Cardiac fibroblast (primary cell): ENCODE measurements at places on chromosomes 7 and 10.

DNA sequence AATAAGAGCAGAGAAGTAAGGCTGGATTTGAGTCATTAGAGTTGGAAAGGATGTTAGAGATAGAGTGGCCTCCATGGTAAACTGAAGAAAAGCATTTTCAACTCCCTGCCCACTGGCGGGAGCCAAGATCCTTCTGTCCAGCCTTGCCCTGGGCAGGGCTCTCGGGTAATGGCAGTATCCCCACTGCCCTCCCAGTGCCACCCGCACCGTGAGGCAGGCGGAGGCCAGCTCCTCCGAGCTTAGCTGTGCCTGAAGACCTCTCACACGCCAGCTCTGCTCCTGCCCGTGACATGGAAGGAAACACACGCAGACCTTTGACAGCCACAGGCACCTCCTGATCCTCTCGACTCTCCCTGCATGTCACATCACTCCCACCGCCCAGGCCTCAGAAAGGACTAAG, 22.3 kb downstream of the BCCIP start:
- no peak for DNase-seq

- no peak for DNase-seq
These were observed 138.8 kb upstream of the FAM20C start for GRCh38 chr7:53531-53930.

- DNase-seq, result peak; percentile 75
These were observed 82.1 kb downstream of the SLC37A3 start for GRCh38 chr7:140316165-140316661.

DNA sequence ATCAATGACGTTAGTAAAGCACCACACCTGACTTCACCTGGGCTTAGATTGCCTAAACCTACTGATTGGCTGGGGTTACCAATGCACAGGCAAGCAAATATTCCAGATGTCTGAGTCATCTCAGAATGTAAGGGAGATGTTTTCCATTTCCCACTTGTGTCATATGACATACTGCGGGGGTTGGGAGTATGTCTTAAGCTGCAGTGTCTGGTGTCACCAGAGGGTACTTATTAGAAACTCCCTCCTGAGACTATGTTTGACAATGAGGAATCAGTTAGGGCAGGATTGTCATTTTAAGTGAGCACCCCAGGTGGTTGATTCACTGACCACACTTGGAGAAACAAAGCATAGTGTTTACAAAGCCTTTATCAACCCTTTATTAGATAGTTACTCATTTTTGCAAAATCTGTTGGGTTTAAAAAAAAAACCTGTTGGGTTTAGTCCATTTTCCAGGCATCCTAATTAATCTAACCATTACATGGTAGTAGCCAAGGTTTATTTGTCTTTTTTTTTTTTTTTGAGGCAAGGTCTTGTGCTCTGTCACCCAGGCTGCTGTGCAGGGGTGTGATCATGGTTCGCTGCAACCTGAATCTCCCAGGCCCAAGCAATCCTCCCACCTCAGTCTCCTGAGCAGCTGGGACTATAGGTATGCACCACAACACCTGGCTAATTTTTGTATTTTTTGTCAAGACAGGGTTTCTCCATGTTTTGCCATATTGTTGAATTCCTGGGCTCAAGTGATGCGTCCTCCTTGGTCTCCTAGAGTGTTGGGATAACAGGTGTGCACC, 72.5 kb downstream of the CDK6 start:
- DNase-seq, result peak; percentile 51

- DNase-seq, result no peak
These were observed 110.0 kb upstream of the PDLIM1 start for GRCh38 chr10:95400787-95401186.

- no peak for DNase-seq
These were observed 136.8 kb upstream of the MGMT start for GRCh38 chr10:129330211-129330610.

DNA sequence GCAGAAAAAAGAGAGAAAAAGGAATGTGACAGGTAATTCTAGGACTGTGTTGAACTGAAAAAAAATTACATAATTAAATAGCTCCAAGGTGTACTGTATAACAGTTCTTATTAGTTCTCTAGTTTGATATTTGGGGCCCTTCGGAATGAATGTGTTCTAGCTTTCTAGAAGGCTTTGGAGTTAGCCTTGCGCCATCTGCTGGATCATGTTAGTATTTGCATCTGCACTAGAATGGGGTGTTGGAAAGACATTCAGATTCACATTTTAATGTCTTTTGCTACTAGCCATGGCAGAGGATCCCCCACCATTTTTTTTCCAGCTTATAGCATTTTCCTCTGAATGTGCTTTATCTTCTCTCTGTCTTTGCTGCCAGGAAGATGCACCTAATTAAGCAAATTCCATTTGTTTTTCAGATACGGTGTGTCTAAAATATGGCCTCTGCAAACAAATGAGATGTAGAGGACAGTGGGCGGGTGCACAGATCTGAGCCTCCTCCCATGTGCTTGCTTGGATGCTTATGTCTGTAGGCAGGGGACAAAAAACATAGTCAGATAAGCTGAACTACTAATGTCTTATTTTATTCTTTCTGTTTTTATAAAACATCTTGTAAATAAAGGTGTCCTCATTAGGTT, 238.5 kb downstream of the PHF14 start:
- DNase-seq, result peak; percentile 82

DNA sequence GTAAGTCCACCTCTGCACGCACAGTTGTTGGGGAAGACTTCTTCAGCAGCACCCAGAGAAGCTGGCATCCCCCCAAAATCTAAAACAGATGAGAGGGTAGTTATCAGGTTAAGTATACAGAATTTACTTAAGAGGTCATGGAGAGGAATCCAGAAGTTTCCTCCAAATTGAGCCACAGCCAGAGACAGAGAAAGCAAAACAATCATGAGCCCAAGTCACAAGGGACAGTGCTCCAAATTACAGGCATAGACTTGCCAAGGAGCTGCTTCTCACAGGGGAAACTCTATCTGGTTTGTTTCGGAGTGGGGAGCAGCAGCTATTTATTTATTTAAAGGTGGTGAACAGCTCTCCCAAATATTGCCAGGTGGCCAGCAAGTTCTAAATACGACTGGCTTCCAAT, 308.4 kb downstream of the SKIDA1 start:
- DNase-seq, result peak; percentile 54

DNA sequence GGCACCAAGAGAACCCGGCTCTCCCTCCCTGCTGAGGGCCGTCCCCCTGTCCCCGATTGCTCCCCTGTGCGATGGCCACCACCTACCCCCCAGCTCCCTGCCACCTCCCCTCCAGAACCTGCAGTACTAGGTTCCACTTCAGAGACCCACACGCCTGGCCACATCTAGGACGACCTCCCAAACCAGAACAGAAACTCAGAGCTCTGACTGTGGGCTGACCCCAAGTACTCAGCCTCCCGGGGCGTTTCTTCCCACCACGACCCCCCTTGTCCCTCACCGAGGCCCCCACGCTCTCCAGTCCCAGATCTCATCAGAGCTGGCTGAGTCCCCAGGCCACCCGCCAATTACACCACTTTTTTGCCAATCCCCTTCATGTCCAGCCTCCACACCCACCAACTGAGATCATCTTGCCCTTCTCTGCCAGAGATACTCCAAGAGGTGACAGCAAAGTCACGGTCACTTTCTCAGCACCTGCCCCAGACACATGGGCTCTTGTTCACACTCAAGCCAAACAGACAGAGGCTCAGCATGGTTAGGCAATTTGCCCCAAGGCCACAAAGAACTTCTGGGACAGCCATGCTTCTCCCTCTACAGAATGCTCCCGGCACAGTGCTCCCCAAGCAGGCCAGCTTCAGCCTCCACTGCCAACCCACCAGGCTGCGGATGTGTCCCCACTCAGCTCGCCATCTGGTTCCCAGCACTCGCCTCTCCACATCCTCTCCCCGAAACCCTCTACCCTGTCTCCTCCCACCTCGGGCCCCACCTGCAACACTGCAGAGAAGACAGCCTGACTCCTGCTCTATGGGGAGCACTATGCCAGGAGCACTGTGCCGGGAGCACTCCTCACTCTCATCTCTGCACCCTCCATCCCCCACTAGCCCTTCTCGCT, 4.7 kb downstream of the TMEM120A start:
- DNase-seq, result no peak

GRCh38 chr7:73626814-73627213, 2.5 kb upstream of the MLXIPL start:
- DNase-seq, result peak; percentile 10

DNA sequence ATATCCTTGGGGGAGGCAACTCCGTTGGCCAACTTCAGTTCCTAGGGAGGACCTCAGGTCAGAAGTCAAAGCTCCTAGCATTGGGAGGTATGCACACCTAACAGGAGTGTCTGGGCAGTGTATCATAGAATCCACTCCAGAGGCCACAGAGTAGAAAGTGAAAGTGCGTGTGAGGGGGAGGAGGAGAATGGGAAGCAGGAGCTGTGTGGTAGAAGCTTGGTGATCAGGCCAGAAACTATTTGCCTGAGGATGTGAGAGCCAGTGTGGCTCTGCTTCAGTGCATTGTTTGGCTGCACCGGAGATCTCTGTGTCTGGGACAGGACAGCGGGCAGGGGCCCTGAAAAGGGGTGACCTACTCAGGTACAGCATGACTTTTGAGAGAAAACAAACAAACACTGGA, 557.4 kb upstream of the VSTM2A start:
- DNase-seq, result no peak

- DNase-seq, result no peak
These were observed 129.7 kb downstream of the C10orf105 start for GRCh38 chr10:71589617-71590551.

DNA sequence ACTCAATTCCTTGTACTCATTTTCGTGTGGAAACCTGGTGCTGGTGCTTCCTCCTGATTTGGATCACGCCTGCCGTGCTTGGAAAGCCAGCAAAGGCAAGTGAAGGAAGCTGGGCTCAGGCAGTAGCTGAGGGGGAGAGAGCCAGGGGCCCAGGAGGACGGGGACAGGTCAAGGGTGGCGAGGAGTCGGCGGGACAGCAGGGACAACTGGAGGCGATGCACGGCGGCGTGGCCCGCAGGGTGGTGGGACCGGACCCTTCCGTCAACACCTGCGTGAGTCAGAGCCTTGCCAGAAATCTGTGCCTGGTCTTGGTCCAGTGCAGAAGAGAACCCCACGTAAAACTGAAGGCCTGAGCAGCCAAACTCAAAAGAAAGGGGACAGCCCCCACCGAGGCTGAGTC, 309.7 kb upstream of the SHH start:
- DNase-seq, result no peak

DNA sequence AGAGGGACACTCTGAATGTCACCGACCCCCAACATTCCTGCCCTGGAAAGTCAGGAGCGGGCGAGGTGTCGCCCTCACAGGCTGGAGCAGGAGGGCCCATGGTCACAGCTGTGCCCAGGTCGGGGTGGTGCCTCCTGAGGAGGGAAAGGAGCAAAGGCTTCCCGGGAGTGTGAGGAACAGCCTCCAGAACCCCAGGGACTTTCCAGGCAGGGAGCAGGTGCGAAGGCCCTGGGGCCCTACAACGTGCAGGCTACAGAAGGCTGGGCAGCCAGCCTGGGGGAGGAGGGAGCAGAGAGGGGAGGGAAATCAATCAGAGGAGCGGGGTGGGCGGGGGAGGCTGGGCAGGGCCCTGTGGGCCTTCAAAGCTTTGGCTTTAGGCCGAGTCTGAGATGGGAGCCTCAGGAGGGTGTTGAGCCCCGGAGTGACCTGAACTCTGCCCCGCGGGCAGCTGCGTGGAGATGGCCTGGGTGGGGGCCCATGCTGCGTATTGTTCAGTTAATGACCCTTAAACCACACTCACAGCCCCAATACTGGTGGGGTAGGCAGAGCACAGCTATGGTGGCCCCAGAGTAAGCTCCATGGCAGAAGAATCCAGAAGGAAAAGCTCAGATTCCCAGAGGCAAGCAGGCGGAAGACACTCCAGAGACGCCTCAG, 44.2 kb upstream of the PPP2R2D start:
- DNase-seq, result no peak

- peak; percentile 99 for DNase-seq
These were observed 4.6 kb upstream of the SERPINE1 start for GRCh38 chr7:101121991-101122932.

DNA sequence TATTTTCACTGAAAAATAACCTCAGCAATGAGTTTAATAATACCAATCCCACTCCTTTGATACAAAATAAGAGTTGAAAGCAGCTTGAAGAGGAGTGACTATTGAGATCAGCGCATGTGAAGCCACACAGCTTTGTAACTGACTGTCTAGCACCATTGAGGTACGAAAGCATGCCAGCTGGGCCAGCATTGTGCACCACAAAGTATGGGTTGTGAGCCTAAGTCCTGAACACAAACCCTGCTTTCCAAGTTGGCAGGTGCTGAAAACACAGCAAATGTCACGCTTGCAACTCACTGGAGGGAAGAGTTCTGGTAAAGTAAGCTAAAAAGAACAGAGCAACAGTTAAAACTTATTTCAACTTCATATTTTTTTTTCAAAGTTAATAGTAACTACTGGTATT, 4.0 kb upstream of the FAM53B start:
- DNase-seq, result no peak

DNA sequence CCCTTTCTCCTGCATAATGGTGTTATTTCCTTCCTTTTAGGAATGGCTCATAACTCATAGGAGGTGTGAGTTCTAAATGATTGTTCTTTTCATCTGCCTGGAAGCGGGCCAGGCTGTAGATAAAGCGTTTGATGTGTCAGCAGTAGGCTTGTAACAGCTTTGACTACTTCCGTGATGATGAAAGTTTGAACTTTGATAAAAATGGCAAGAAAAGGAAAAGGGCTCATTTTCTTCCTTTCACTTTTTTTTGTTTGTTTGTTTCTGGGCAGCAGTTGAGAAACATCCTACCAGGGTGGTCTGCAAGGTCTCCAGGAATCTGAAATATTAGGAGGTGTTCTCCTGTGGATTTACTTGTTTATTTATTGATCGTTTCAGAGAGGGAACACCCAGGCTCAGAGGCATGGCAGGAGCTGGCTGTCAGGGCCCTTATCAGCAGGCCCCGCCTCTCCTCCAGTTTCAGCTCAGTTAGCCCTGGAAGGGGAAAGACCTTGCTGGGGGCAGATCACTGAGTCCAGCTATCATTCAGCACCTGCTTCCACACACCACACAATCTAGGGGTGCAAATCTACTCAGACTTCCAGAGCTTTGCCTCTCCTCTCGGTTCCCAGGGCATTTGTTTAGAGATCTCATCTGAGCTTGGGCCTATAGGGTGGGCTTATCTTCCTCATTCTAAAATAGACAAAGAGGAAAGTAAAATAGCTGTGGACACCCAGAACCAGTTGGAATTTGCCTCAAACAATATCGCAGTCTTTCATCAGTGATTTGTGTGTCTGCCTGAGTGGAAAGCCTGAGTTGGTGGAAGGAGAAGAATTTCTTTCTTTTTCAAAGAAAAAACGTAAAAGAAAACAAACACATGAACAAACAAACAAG, 130.9 kb downstream of the BMPER start:
- peak; percentile 63 for DNase-seq

GRCh38 chr10:120517881-120518484, 61.0 kb downstream of the PLPP4 start:
- no peak for DNase-seq

- peak; percentile 84 for DNase-seq
These were observed 43.6 kb upstream of the KLF6 start for GRCh38 chr10:3828404-3829155.

GRCh38 chr10:99938563-99938962, 71.2 kb downstream of the DNMBP start:
- peak; percentile 43 for DNase-seq

- DNase-seq, result peak; percentile 68
These were observed 256.7 kb downstream of the AGMO start for GRCh38 chr7:15305002-15305600.
